ENCODE measurements at places on chromosomes 3 and 15.

- DNase-seq: no peak
Measured at GRCh38 chr15:48795901-48796300, 15.0 kb downstream of the CEP152 start.

DNA sequence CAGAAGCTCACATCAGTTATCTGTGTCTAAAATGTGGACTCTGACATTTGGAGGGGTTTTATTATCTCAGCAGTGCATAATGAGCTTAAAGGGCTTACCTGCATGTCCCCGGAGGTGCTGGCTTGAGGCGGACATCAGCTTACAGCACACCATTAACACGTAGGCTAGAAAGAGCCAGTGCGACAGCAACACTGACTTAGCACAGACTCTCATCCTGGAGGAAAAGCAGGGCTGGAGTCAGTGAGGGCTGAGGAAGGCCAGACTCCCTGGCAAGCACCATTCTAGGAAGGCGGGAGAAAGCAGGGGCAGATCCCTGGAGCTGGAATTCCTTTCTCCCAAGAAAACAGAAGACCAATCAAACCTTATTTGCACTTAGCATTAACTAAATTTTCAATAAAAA, 51.7 kb downstream of the TAFA4 start:
- DNase-seq: no peak

DNA sequence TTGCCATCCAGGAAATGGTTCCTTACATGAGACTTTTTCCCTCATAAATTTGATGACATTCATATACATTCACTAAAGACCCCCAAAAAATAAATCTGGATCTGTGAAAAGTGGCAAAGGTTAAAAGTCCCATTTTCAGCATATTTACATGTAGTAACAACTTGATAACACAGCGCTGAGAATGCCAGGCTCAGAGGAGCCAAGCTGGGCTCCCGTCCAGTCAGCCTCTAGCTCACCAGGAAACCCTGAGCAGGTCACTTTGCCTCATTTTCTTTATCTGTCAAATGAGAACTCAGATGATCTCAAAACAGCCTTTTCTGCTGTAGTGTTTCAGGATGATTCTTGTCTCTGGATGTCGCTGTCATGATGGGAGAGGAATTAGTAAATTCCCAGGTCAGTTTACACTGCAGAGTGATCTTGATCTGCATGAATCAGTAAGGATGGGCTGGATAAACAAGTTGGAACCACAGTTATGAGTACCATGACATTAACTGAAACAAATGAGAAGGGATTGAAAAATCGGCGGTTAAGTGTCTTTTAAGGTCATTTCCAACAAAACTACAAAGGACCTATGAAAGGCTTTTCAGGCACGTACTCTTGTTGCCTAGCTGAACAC, 82.8 kb downstream of the PPARG start:
- no peak for DNase-seq

DNA sequence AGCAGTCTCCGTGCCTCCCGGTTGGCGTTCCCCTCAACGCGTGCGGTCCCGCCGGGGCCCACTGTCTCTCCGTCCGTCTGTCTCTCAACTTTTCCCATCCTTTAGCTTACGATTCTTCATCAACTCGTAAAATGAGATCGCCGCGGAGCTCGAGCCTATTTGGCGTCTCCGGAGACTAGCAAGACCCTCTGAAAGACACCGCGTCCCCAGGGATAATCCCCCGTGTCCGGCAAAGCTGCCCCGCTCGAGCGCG, 3.4 kb downstream of the GATA2 start:
- DNase-seq: no peak
